ENCODE measurements at places on chromosomes 1 and 21.
A peak's percentile ranks its signal among the peaks of the same experiment; 100 is the strongest.

DNA sequence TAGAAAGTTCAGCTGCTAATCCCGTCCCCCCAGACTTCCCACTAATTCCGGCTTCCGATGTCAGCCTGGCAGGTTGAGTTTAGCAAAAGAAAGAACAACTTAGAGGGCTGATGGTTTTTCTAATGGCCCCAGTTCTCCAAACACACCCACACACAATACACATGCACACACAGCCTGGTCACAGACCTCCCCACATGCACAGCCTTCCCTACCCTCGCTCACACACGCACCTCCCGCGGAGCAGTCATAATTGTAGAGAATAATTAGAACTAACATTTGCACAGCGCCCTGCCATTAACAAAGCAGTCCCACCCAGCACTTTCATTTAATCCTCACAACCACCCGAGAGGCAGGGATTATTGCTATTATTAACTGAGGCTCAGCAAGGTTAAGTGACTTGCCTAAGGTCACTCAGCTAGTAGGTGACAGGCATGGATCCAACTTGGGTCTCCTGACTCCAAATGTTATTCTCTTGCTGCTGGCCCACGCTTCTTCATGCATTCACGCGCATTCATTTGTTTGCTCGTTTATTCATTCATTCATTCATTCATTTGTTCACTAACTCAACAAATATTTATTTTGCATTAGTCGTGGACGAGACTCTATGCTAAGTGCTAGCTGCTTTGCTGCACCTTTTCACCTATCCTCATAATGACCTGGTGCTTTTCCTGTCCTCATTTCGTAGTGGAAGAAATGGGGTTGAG is 274.9 kb downstream of the FOXD2 start:
- DNase-seq: no peak

DNA sequence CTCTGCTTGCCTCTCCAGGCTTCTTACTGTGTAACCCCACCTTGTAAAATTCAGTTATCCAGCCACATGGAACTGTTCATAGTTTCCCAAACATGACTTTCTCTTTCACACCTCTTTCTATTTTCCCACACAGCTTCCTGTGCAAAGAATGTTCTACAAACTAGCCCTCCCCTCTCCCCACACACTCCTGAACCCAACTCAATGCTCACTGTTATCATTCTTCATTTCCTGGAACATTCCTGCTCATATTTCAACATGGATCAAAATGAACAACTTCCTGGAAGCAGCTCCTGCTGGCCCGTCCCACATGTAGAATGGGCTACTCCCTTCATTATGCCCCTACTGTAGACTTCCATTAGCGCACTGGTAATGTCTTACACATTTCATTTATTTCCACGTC is 7.5 kb upstream of the HSD11B1 start:
- no peak for DNase-seq

DNA sequence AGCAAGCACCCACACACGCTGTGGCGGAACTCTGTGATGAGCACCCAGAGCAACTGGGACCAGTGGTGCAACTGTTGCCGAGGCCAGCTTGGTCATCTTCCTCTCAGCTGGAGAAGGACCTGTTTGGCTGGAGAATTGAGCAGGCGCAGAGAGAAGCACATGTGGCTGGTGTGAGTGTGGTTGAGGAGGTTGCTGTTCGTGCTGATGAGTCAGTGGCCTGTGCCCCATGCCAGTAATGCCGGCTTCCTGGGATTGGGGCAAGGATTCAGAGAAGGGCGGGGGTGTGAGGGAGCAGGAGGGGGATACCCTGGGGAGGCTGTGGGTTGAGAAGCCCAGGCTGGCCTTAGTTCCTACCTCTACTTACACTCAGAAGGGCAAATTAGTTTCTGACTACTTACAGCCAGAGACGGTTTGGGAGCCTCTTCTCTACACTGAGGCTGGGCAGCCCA is 57.5 kb upstream of the EPS8L3 start:
- DNase-seq: no peak

- DNase-seq: no peak
Measured at GRCh38 chr1:16144325-16145029, 11.4 kb downstream of the EPHA2 start.

DNA sequence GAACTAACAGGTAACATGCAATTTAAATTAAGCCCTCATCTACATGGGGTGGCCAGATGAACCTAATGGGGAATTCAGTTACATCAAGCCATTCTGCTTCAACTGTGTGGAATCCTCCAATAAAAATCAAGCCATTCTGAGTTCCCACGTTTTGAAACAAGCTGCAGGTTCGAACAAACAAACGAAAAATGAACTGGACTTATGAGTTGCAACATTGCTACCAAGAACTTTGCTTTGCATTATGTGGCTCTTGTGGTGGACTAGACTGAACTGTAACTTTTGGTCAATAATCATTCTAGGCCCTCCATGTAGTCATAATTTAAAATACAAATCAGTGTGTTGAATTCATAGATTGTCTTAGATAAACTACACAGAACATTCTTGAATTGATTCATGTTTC is 517.2 kb downstream of the PTBP2 start:
- no peak for DNase-seq

DNA sequence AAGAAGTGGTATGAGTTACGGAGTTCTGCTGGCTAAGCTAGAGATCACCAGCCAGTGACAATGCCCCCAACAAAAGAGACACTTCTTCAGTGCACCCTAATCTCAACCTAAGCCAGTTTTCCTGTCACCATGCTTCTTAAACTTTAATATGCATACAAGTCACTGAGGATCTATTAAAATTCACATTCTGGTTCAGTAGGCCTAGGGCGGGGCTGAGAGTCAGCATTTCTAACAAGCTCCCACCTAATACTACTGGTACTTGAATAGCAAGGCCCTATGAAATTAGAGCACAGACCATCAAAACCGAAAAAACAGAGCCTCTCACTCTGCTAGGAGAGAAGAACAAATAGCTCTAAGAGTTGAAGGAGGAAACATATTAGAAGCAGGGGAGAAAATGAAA is 7.9 kb downstream of the PSMB4 start:
- no peak for DNase-seq

DNA sequence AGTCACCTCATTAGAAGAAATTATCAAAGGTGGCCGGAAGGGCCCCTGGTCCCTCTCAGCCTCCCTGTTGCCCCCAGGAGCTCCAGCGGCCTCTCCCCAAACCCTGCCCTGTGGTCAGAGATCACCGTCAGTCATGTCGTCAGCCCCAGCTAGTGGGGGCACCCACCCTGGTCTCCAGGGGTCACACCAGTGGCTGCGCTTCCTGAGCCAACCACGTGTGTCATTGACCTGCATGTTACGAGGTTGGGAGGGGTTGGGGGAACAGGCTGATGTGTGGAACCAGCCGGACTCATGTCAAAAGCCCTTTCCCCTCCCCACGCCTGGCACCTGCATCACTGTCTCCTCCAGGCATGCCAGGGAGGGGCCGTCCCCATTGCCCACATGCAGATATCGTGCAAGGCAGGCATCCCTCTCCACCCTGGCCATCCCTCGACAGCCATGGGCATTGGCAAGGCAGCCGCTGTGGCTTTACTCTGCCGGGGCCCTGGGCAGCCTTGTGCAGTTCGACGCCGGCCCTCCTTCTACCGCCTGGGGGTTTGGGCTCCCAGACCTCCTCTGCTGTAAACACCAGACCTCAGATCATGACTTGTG is 128.7 kb downstream of the CRYAA start:
- no peak for DNase-seq

DNA sequence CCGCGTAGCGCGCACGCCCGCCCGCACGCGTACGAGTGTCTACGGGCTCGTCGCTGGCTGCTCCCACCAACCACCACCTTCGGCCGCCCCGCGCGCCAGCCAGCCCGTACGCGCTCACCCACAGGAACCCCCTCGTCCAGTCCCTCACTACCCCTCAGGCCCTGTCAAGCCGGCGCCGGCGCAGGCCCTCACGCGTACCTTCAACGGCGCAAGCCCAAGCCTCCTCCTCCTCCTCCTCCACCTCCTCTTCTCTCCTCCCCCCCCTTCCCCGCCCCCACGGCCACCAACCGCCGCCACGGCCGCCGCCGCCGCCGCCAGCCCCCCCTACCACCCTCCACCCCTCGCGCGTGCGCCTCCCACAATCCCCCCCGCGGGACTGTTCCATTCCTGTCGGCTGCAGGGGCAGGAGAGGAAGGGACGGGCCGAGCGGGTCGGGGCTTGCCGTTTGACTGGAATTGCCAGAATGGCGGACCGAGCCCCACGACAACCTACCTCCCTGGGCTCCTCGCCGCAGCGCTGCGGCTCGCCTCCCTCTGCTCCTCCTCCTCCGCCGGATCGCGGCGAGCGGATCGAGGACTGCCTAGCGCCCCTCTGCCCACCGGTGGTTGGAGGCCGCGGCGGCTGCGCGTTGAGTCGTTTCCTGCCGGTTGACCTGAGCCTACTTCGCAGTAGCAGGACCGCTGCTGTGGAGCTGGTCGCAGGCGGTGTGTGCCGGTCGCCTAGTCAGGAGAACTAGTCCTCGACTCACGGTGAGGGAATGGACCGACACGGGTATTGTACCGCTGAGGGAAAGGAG is at the start of gene ASH1L:
Gene ASH1L, minus strand, starts transcription at position 223 of the 796 bp plus-strand sequence. CDS start 41,284 bp downstream, outside the sequence.
- peak; percentile 87 for DNase-seq

DNA sequence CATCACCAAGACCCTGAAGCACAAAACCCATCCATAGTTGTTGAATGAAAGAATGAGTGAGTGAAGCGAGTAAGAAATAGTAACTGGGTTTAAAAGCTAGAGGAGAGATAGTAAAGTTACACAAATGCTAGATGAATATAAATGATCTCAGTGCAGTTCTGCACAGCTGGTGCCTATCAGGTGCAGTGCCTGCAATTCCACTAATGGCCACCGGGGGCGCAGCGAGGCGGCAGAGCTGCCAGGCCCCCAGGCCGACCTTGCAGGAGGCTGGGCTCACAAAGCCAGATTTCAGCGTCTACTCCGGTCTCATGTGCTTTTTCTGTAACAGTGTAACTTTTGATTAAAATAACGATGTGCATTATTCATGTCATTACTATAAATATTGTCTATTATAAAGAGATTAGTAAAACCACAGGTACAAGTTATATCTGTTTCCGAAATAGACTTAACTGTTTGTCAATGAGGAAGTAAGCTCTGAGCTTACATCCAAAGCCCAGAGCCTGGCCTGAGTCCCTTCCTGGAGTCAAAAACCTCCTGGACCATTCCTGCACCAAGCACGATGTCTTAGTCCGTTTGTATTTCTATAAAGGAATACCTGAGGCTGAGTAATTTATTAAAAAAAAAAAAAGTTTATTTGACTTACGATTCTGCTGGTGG is 477.6 kb downstream of the NPHP4 start:
- DNase-seq: peak; percentile 65

- no peak for DNase-seq
Measured at GRCh38 chr1:208265122-208265469, 20.9 kb upstream of the PLXNA2 start.

DNA sequence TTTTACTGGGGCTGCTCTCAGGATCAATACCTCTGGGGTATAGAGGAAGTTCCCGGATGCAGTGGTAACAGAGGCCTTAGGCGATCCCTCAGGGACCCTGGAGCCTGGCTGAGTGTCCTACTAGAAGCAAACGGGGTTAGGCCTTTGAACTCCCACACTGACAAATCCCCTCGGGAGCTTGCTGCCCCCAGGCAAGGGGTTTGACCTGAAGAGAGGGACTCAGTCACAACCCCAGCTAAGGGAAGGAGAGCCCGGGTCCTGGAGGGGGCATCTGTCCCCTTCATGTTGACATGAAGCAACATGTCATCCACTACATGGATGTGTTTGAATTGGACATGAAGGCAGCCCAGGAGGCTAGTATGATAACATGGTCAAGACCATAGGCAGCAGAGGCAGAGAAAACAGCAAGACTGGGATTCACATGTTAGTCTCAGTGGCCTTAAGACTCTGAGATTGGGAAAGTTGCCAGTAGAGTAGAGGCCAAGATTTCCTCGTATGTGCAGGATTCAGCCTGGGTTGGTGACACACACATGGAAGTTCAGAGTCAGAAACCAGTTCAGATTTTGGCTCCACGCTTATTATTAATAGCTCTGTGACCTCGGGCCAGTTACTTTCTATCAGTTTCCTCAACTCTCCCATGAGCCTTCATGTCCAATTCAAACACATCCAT is 101.5 kb downstream of the KCNN3 start:
- no peak for DNase-seq

GRCh38 chr1:79811173-79811572 is 804.6 kb upstream of the ADGRL4 start:
- DNase-seq: no peak

DNA sequence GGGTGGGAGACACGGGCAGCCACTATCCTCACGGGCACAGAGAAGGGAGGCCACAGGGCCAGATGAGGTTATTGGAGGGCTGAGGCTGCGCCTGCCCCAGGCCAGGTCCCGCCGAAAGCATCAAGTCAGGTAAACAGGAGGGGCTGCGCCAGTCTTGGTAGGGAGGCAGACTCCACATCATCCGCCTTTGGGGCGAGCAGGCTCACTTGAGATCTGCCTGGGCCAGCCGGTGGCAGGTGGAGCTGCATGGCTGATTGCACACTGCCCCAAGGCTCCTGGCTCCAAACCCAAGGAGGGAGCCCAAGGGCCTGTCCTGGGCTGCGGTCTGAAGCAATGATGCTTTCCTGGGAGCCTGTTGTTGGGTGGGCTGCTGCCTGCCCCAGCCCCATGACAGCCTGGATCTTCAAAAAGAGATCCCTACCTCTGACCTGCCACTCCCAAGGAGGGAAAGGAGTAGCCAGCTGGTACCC is 4.6 kb downstream of the SMIM1 start:
- no peak for DNase-seq

DNA sequence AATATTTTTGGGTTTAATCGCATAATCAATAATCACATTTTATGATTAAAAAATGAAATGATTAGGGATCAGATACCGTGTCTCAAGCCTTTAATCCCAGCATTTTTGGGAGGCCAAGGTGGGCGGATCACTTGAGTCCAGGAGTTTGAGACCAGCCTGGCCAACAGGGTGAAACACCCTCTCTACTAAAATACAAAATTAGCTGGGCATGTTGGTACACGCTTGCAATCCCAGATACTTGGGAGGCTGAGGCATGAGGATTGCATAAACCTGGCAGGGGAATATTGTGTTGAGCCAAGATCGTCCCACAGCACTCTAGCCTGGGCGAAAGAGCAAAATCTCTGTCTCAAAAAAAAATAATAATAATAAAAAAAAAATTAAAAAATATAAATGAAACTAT is 1581.4 kb downstream of the KCNT2 start:
- DNase-seq: no peak

DNA sequence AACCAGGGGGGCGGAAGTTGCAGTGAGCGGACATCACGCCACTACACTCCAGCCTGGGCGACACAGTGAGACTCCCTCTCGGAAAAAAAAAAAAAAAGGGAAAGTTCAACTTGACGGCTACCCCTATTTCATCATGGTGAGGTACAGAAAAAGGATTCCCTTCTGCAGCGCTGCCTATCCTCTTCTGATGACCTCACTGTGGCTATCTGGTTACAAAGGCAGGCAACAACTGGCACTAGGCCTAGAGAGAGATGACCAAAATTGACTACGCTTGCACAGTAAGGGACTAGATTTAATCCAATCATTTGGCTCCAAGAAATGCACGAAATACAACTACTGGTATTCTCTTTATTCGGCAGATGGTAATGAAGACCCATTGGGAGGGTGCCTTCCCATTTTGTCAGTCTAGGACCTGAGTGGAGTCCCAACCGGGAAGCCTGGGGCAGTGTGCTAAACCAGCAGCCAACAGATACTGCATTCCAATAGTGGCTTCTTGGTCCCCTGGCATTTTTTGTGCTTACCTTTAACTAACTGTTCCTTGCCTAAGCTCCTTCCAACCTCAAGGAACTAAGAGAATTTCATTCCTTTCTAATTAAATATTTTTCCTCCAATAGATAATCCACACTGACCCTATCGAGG is 36.6 kb downstream of the ITPKB start:
- no peak for DNase-seq

GRCh38 chr1:59243550-59243949 is 53.3 kb upstream of the FGGY start:
- DNase-seq: no peak

- DNase-seq: no peak
Measured at GRCh38 chr21:29217818-29218291, 80.9 kb upstream of the BACH1 start.

All from activated CD4-positive, alpha-beta T cell treated with anti-CD3 and anti-CD28 coated beads for 24 hours (primary cell).